ENCODE measurements at places on chromosomes 6 and 20. TPM values are rescaled to one million over a fixed set of nuclear protein-coding genes. Genes with fewer than 3 reads are reported as not detected.

The IMPG1 gene
- not detected for total RNA-seq

The C6orf47 gene
- total RNA-seq, result 15.9 TPM

The FOXS1 gene
- 2.0 TPM for total RNA-seq

The ZNF322 gene
- 23.2 TPM for total RNA-seq

The SCUBE3 gene
- total RNA-seq, result 2.0 TPM

The PTCHD4 gene
- not detected for total RNA-seq

The MEI4 gene
- total RNA-seq, result 0.11 TPM

The ULBP1 gene
- 1.6 TPM for total RNA-seq

The RAET1E gene
- 1.4 TPM for total RNA-seq

The AIG1 gene
- total RNA-seq, result 23.2 TPM

DNA sequence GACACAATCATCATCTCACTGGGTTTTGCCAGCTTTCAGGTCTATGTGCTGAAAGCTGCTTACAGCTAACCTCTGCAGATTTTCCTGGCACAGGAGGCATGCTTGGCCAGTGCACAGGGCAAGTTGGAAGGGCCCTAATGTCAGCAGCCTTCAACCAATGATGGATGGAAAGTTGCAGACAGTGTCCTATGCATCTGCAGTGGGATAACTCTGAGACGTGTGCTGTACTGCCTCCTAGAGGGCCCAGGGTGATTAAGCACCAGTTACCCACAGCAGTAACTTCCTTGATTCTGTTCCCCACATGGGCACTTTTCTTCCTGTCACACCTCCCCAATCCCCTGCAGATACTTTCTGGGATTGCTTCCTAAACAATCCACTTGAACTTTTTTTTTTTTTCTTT is 38.6 kb downstream of the OVOL2 start:
- DNase-seq, result peak; percentile 17

DNA sequence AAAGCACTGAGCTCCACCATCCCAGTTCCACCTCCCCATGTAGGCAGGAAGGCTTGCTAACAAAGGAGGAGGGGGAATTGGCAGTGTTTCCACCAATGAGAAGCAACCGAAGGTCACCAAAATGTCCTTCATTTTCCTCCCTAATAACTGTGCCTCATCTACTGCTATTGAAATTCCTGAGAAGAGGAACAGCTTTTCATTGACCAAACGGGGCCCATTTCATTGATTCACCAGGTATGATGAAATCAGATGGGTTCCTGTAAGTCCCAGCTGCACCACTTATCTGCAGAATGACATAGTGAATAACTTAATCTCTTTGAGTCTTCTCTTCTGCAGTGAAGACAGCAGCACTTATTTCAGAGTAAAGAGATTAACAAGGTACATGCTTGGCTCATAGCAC is 17.3 kb downstream of the TREM1 start:
- DNase-seq, result no peak

DNA sequence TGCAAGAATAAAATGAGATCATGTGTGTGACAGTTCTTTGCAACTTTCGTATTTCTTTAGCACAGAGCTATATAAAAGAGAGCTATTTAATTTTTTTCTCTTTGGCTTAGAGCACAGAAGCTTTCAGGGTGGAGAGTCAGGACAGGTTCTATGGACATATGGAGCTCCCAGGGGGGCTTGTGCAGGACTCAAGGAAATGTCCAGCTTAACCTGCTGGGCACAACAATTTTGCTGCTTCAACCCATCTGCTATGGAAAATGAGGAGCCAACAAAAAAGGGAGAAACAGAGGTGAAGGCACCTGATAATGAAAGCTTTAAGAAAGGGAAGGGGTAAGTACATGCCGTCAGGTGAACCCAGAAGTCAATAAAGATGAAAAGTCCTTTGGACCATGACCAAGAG is 5.1 kb upstream of the SNAP25 start:
- DNase-seq, result no peak

DNA sequence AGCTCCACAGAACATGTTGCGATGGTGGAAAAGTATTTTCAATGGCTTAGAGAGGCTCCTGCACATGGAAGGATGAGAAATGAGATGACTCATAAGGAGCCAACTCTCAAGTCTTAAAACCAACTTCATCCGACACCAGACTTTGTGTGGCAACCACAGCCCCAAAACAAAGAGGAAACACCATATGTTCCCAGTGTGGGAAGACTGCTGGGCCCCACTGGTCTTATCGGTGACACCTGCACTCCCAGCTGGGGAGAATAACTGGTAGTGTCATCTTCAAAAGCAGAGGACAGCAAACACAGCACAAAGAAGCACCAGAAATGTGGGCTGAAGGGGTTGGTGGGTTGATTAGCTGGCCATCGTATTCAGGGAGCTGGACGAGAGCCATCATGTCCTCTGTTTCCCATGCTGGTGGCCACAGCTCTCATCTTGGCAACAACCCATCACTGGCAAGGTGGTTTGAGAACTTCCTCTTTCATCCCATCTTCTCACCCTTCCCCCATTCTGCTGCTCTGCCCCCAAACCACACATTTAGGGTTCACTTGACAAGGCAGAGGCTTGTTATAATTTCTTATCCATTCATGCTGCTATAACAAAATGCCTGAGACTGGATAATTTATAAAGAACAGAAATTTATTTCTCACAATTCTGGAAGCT is 46.0 kb upstream of the TASP1 start:
- DNase-seq, result no peak

- peak; percentile 5 for DNase-seq
Observed at GRCh38 chr6:9875605-9876353, 539.1 kb downstream of the TFAP2A start.

GRCh38 chr6:169566961-169567750 is 134.7 kb downstream of the WDR27 start:
- no peak for DNase-seq

GRCh38 chr6:116218172-116218633 is 35.7 kb downstream of the TSPYL4 start:
- DNase-seq, result no peak

DNA sequence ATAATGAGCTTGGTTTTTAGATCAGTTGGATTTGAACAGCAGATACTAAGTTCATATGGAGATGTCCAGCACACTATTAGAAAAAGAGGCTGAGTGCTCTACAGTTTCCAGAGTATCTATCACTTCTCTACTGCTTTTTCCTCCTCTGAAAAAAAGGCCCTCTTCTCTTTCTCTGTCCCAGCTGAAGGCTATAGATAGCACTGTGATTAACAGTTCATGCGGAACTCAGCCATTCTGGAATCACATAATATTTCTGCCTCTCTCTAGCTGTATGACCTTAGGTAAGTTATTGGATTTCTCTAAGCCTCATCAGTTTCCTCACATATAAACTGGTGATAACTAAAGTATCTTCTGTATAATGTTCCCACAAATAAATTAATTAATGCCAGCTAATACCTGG is 184.1 kb downstream of the UBE3D start:
- DNase-seq, result no peak

Measured in Daoy (cell line).